Activated naive CD4-positive, alpha-beta T cell treated with anti-CD3 and anti-CD28 coated beads, Interleukin-2, amount 50 U/mL, for 72 hours (primary cell): ENCODE measurements at places on chromosomes 11 and 22.

- DNase-seq: no peak
Observed at GRCh38 chr22:26977741-26978376, 320.5 kb downstream of the MIAT start.

GRCh38 chr11:134438542-134439537, 26.8 kb upstream of the B3GAT1 start:
- no peak for DNase-seq

DNA sequence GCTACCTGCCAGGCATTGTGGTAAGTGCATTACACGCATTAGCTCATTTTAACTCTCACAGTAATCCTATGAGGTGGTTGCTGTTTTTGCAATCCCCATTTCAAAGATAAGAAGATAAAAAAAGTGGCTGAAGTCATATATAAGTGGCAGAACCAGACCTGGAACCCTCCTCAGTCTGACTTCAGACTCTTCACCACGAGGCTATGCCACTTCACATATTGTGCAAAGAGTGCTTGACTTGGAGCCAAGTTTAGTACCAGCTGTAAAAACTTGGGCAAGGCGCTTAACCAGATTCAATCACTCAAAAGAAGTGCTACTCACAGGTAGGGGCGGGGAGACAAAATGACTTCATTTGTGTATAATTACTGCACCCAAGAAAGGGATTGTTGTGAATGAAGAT, 15.3 kb downstream of the BPIFC start:
- no peak for DNase-seq

DNA sequence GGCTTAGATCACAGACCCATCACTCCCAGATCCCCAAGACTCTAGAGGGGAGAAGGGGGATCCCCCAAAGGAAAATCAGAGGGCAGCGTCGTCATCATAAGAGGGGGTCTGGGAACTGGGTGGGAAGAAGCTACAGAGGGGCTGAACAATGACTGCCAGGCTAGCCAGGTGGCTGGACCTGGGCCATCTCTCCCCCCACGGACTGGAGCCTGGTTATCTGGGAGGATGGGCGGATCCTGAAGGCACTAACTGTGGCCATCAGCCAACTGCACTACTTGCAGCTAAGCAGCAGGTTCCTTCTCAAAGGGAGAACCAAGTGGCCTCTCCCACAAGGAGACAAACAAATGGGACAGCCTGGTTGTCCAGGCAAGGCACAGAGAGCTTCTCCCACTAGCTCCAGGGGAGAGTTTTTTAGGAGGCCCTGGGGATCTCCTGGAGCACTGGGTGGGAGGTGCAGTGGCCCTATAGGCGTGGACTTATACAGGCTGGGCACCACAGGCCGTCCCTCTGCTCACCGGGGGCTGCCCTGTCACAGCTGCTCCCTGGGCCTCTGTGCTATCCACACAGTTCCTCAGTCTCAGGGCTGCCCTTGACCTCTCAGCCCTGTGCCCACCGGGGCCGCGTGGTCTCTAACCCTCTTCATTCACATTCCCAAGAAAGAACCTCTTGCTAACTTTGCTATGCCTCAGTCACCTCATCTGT, 15.4 kb downstream of the P2RY6 start:
- DNase-seq: no peak
